ENCODE measurements at places on chromosomes 4 and X.

DNA sequence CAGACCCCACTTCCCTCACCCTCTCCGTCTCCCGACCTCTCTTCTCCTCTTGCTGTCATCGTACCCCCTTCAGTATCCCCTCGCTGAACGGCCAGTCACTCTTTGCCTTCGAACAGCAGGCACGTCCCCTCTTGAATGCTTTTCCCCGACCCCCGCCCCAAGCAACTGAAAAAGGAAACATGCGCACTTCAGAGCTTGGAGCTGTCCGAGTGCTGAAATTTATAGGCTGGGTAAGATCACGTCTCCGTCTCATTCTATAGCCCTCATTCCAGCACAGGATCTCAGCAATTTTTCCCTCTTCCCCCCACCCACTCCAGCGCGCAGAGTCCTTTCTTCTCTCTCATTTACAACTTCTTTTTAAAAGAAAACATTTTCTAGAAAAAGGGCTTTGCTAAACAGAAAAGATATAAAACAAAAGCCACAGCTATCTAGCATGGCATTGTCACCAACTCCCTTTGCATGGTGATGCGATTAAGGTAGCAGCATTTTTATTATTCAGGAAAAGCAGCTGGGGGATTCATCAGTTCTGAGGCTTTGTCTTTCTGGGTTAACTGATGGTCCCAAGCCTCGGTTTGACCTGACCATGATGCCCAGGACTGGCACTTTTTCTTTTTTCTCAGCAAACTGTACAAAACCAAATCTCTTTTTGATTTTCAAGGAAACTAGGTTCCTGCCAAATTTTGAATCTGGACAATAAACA, at the start of gene GLRA2:
TSS of gene GLRA2 (plus strand) at position 247 of the 700 bp plus-strand sequence. CDS start 522 bp downstream, outside the sequence.
- no peak for DNase-seq

- no peak for DNase-seq
Measured at GRCh38 chr4:168139336-168139735, 47.0 kb downstream of the ANXA10 start.

DNA sequence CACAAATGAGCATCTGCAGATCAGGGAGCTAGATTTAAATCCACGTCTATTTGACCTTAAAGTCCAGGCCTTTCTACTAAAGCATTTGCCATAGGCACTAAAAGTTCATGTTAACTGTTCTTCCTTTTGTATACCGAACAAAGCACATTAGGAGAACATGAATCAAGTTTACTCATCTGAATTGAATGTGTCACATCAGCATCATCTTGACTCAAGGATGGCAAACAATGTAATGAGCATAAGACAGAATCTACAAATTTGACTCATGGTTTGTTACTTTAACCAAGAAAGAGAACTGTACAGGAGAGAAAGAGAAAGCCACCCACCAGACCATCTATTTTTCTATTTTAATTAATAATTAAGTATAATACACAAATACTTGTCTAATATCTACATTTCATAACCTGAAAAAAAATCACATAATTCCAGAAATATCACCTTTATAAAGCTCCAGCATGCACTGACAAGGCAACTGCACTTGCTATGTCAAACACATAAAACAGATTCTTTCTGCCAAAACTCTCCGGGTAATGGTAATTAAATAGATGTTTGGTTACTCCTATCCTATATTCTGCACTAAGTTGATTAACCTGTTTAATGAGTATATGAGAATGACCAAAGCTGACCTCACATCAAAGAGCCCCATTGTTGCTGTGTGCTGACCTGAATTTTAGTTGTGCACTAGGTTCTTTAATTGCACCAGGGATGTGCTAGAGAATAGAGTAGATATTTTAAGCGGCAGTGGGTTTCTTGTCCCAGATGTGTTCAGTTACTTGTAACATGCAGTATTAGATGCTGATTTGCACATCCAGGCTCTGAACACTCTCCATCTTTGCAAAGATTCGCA, 42.5 kb upstream of the LEF1 start:
- DNase-seq, result no peak

DNA sequence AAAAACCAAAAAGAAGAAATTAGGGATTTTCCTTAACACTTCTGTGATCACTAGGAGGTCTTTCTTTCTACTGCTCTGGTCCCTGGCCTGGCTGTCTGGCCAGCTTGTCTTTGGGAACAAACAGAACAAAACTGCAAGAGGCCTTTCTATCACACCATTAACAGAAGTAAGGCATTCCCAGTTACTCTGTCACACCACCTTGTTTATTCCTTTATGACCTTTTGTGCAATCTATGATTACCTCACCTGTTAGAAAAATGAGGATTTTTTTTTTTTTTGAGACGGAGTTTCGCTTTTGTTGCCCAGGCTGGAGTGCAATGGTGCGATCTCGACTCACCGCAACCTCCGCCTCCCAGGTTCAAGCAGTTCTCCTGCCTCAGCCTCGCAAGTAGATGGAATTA, 3.0 kb downstream of the METAP1 start:
- no peak for DNase-seq

GRCh38 chr4:87044511-87045233, 109.9 kb downstream of the AFF1 start:
- DNase-seq, result no peak

DNA sequence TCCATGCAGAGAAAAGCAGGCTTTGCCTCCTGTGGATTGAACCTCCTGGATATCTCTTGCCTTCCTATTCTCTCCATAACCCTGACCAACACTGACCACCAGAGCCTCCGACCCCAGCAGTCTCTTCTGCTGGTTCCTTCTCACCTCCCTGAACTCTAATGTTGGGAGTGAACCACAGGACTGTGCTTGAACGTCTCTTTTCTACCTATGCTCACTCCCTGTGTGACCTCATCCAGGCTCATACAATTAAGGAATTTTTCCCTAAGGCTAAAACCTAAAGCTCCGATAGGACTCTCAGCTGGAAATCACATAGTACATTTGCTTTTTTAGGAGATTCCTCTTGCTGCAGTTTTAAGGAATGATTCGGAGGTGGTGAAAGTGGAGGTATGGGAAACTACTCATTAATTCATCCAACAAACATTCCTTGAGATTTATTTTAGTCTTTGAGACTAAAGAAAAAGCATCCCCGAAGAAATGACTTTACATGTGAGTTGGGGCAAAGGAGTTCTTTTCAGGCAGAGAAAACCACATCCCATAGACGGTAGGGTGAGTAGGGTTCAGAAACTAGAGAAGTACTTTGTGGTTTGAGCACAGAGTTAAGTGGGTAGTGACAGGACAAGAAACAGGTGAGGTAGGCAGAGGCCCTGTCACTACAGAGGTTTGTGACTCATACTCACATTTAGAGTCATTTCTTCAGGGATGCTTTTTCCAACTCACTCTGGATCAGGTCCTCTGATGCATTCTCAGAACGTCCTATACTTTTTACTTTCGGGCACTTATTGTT, 30.8 kb downstream of the NDNF start:
- no peak for DNase-seq

Measured in Right ventricle myocardium superior (tissue), 1 donor.